ENCODE measurements at places on chromosomes 7 and 10.

- no peak for DNase-seq
Measured at GRCh38 chr7:25968205-25968993, 183.6 kb upstream of the NFE2L3 start.

DNA sequence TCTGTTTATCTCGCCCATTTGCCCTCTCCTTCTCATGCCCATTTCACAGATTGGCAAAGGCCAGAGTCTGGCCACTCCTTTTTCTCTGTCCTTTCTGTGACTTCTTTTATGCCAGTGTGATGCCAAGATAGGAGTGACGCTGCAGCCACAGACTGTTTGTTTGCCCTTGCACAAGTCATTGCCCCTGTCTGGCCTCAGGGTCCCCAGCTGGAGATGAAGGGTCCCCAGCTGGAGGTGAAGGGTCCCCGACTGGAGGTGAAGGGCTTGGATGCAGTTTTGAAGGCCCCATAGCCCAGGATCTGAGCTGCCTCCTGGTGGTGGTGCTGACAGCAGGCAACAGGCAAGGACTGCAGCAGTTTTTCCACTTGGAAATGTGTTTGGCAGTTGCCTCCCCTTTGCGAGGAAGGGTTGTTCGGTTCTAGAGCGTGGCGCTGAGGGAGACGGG lies 50.8 kb upstream of the SLC29A3 start:
- DNase-seq: peak; percentile 53

GRCh38 chr10:107502229-107502985 lies 337.9 kb upstream of the SORCS1 start:
- no peak for DNase-seq

GRCh38 chr10:103613616-103614015 lies 120.1 kb downstream of the NEURL1 start:
- no peak for DNase-seq

GRCh38 chr10:88281592-88282347 lies 301.3 kb downstream of the RNLS start:
- peak; percentile 83 for DNase-seq

- no peak for DNase-seq
Measured at GRCh38 chr10:126738001-126738400, 67.5 kb upstream of the C10orf90 start.

DNA sequence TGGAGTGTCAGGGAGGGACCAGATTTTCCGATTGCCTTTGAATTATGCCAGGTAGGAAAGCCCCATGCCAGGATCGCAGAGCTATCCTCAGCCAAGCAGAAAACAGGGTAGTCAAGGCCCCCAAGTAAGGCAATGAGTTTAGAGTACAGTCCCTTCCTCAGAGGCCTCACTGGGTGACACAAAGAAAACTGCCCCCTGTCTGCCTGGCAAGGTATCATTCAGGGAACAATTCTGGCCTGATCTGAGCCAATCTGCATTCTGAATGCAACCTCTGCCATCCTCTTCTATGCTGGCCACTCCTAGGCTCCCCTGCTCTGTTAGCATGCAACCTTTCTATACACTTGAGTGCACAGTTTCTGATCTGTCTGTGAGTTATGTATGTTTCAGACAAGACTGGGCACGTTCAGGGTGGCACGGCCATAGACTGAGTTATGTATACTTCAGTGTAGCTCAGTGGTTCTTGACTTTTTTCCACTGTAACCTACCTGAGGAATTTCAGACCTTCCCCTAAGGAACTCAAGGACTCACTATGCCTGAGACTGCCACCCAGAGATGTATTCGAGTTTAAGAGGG lies 336.8 kb downstream of the PLXNA4 start:
- DNase-seq: no peak

DNA sequence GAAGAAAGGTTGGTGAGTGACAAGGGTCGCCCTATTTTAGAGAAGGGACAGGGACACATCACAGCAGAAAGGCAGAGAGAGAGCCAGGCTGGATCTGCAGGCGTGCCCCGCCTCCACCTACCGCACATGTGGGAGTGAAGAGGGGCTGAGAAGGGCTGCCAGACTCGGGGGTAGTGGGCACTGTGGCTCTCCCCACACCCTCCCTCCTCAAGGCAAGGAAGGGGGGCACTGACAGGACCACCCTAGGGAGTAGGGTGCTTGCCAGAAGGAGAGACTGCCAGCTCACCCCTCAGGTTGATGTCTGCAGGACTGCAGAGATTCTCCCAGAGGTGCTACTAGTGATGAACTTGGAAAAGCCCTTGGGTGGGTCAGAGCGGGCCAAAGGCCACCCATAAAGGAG lies 62.8 kb upstream of the ZRANB1 start:
- no peak for DNase-seq

DNA sequence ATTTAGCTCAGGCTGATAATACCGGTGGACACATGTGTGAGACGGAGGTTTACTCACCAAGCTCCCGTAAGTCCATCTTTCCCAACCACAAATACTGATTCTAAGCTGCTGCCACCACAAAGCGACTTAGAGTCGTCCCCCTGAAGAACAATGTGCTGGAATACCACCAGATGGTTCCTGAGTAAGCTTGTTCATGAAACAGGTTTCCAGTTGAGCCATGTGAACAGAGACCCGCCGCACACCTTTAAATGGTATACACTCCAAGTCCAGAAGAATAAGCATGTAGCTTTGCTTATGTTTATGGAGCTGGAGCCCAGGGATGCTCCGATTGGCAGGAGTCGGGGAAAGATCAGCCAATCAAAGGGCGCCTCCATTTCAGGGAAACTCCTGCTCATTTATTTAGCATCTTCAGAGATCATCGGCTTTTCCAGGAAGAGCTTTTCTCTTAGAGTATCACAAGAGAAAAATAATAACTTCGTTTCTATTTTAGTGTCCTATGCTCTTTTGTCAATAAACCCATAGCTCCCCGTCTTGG lies 261.6 kb upstream of the AOAH start:
- peak; percentile 2 for DNase-seq

DNA sequence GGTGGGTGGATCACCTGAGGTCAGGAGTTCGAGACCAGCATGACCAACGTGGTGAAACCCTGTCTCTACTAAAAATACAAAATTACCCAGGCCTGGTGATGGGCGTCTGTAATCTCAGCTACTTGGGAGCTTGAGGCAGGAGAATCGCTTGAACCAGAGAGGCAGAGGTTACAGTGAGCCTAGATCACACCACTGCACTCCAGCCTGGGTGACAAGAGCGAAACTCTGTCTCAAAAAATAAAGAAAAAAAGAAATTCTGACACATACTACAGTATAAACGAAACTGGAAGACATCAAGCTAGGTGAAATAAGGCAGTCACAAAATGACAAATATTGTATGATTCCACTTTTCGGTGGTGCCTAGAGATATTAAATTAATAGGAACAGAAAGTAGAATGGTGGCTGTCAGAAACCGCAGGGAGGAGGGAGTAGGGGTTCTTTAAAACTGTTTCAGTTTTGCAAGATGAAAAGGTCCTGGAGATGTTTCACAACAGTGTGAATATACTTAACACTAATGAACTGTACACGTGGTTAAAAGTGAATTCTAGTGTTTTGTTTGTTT lies 23.2 kb downstream of the PILRA start:
- no peak for DNase-seq

GRCh38 chr7:151840088-151840910 lies 36.6 kb downstream of the PRKAG2 start:
- DNase-seq: no peak

- no peak for DNase-seq
Measured at GRCh38 chr10:102537367-102537766, 33.6 kb downstream of the SUFU start.

DNA sequence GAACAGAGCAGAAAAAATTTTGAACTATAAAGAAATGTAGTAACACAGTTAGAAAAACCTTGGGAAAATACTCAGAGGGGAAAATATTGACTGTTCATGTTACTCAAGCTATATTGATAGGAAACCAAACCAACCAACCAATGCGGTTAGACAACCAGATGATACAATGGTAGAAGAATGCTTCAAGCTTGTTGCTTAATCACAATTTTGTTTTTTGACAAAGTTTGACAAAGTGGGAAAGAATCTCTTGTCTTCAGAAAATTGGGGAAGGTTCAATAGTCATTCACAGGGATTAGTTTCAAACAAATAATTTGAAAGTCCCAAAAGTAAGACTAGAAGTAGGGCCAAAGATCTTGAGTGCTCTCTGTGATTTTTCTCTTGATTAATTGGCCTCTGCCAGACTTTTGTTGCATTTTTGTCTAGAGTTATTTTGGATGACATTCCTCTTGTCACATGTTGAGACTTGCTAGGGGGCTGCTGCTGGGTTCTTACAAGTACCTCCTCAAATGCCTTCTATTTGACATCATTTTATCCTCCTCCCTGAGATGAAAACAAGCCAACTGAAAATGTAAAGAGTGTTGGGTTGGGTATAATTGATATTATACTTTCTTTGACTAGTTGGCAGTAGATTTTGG lies 233.1 kb upstream of the PHYHIPL start:
- peak; percentile 23 for DNase-seq

GRCh38 chr7:265192-265997 lies 24.6 kb upstream of the FOXL3 start:
- peak; percentile 13 for DNase-seq

DNA sequence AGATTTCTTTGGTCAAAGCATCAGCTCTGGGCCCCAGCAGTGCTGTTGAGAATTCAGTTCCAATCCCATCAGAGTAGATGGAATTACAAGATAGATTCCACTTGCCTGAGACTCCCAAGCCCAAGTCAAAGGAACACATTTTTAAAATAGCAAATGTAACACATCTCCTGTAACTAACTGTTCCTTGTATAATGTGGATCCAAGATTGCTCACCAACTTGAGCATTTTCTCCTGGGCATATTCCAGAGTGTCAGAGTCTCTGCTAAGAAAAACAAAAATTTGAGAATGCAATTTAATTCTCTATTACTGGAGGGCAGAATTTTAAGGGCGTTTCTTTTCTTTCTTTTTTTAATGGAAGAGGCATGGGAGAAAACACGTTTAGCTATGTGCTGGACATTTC lies 136.7 kb downstream of the NEBL start:
- DNase-seq: no peak

DNA sequence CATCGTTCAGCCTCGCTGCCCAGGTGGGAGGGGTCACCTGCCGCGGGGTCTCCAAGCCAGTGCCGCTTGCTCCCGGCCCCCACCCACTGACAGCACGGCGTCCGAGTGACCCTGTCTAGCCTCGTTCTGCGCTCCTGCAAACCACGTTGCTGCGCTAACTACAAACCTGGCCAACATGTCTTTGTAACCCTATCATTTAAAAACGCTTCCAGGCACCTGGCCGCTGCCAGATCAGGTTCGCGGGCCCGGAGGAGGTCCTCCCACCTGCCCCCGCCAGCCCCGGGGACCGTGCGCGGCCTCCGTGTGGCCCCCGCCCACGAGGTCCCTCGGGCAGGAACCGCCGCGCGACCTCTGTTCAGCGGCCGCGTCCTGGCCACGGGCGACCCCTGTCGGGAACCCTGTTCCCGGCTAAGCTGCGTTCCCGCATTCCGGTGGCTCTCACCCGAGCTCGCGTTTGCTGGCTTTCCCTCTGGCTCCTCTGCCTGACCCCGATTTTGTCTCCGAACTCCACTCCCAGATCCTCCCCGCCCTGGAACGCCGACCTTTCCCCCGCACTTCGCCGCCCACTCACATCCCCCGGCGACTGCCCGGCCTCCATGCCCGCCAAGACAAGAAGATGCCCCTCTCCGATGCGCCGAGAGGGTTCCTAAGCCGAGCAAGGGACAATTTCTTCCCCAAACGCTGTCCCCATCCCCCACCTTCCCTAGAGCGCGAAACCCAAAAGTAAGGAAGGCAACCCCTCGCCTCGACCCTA lies 2.4 kb downstream of the SFMBT2 start:
- no peak for DNase-seq

DNA sequence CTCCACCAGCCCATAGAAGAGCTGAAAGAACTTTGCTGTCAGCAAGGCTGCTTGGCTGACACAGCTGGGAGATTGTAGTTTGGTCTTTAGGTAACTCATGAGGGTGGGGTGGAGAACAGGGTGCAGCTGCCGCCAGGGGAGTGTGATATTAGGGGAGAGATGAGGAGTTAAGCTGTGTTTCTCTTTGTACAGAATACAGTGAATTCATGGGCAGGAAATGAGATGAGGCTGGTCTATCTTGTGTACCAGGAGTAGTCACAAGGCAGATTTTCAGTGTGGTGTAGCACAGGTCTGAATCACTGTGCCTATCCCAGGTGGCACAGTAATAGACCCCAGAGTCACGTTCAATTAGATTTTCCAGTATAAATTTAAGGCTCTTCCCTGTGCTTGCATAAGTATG lies 56.6 kb upstream of the TARP start:
- DNase-seq: no peak

- DNase-seq: no peak
Measured at GRCh38 chr7:137961200-137962177, 40.4 kb downstream of the CREB3L2 start.

DNA sequence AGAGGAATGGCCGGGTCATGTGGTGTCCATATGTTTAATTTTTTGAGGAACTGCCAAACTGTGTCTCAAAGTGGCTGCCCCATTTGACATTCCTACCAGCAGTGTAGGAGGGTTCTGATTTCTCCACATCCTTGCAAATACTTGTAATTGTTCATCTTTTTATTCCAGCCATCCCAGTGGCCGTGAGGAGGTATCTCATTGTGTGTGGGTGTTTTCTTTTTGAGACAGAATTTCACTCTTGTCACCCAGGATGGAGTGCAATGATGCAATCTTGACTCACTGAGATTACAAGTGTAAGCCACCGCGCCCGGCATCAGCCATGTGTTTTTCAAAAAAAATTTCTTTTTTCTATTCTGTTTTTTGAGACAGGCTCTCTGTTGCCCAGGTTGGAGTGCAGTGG lies 38.7 kb upstream of the DLG5 start:
- peak; percentile 88 for DNase-seq

GRCh38 chr7:83821866-83822265 lies 172.9 kb upstream of the SEMA3E start:
- no peak for DNase-seq

DNA sequence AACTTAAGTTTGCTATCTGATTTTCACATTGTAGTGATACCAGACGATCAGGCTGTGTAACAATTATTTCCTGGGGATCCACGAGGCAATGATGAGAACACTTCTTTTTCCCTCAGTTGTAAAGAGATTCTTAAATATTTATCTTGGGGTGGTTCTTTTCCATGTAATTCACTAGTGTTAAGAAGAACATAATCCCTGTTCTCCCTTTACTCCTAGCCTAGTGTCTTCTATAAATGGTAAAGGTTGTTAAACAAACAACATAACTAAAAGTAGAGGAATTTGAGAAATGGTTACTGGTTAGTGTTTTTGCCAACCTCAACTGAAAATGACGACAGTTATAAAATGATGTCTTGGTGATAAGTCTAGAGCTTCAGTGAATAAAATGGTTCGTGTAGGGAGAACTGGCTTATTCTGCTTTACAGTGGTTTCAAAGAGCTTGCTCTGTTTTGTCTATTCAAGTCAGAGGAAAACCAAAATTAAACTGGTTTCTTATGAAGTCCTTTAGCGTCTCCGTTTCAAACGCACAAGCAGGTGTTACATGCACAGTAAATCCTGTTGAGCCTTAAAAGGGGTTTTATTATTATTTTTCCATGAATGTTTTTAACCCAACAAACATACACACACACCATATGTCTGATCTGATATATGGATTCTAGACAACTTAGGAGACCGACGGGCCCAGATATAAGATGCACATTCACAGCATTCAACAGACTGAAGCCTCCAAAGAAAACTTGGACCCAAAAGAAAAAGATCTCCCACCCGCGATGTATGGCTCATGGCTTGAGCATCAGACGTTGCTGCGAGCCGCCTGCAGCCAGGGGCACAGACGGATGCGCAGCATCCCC lies 1.1 kb downstream of the TBX20 start:
- no peak for DNase-seq

All from EH (cell line).